ENCODE measurements at places on chromosomes 16 and 17. TPM values are rescaled to one million over a fixed set of nuclear protein-coding genes. Genes with fewer than 3 reads are reported as not detected.
A peak's percentile ranks its signal among the peaks of the same experiment; 100 is the strongest.

ZKSCAN2 gene
- total RNA-seq: 7.0 TPM

VTN gene
- total RNA-seq: not detected

HID1 gene
- 0.66 TPM for total RNA-seq

KRT39 gene
- total RNA-seq: not detected

SNX11 gene
- 22.4 TPM for total RNA-seq

SERPINF2 gene
- 0.47 TPM for total RNA-seq

OR3A3 gene
- total RNA-seq: not detected

- peaks cover 78% of the 10 kb centered on the region for H3K4me1 ChIP-seq
- H3K4me3 ChIP-seq: peak overlapping the region; percentile 78
- H3K36me3 ChIP-seq: peaks cover 40% of the 10 kb centered on the region
- peak overlapping the region; percentile 80 for H3K27ac ChIP-seq
Observed at GRCh38 chr17:63698886-63699637, 863 bp downstream of the LIMD2 start.

DNA sequence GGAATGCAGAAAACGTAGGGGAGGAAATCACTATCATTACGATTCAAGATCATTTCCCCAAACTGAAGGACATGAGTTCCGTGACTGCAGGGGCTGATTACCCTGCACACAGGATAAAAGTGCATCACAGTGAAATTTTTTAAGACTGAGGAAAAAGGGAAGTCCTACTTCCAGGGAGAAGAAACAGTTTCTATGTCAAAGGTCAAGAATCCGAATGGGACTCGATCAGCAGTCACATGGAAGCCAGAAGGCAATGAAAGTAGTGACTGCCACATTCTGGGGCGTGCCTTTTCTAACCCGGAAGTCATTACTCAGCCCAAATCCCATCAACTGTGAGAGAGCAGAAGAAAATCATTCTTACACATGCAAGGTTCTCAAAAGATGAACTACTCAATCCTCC lies 12.1 kb downstream of the ZZEF1 start:
- H3K4me3 ChIP-seq: no peak overlapping the region
- no peaks in the 10 kb centered on the region for H3K27me3 ChIP-seq
- H3K36me3 ChIP-seq: peaks cover 4% of the 10 kb centered on the region
- peaks cover 12% of the 10 kb centered on the region for H3K4me1 ChIP-seq
- DNase-seq: no peak

DNA sequence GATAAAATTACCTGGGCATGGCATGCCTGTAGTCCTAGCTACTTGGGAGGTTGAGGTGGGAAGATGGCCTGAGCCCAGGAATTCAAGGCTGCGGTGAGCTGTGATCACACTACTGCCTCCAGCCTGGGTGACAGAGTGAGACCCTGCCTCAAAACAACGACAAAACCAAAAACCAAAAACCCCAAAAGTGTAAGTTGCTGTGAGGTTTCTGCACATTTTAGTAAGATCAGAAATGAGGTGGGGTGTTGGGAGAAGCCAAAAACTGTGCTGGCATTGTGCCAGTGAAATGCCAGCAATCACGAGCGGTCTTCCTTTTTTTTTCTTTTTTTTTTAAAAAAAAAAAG lies 114.6 kb downstream of the PITPNC1 start:
- peak; percentile 66 for DNase-seq
- H3K4me3 ChIP-seq: no peak overlapping the region
- peaks cover 73% of the 10 kb centered on the region for H3K4me1 ChIP-seq
- no peaks in the 10 kb centered on the region for H3K27me3 ChIP-seq
- peak overlapping the region; percentile 34 for H3K27ac ChIP-seq

- H3K27ac ChIP-seq: no peak overlapping the region
- no peak overlapping the region for H3K4me3 ChIP-seq
- H3K36me3 ChIP-seq: no peaks in the 10 kb centered on the region
- no peak for DNase-seq
- no peaks in the 10 kb centered on the region for H3K4me1 ChIP-seq
Observed at GRCh38 chr16:47477679-47478078, 16.5 kb downstream of the PHKB start.

DNA sequence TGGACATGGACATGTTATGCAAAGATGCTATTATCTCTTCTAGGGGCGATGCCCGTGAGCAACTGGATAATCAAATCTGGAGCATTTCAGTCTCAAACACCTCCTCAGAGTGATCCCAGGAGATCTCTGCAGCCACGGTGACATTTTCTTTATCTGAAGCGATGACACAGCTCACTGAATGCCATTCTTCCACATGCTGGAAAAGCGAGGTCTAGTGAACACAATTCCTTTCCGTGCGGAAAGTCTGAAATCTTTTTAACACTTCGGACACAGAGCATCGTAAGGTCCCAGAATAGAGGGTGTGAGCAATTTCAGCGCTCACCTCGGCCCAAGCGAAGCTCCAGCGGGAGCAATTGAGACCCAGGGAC lies 531 bp upstream of the HASPIN start:
- H3K36me3 ChIP-seq: peaks cover 16% of the 10 kb centered on the region
- peaks cover 27% of the 10 kb centered on the region for H3K4me1 ChIP-seq
- peak overlapping the region; percentile 60 for H3K27ac ChIP-seq
- no peak for DNase-seq

DNA sequence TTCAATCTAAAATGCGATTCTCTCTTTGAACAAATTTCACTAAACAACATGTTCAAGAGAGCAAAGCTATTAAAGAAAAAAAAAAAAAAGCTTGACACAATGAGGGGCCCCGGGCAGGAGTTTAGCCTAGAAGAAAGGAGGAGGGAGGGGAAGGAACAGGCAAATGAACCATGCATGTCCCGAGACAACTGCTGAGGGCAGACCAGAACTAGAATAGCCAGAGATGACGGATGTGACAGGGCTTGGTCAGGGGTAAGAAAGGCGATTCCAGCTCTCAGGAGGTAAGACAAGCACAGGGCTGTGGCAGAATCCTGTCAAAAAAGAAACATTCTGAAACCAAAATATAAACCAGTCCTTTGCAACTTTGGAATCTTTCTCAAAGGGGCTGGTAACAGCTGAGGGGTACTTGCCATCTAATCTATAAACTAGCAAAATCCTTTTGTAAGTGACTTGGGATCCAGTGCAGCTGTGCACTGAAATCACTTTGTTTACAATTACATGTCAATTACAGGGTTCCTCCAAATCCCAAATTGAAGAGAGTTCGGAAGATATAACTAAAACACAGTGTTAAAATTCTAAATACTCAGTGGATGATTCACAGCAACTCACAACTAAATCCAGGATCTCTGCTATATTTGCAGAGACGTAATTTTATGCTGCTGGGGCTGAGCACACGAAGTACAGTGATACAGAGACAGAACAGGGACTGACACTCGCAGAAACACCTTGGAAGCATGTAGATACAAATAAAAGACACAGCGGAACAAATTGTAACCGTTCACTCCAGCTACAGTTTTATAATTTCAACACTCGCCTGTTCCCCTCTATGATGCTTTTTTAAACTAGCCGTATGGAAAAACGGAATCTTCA lies 567.4 kb upstream of the ZFHX3 start:
- H3K27ac ChIP-seq: no peak overlapping the region
- no peaks in the 10 kb centered on the region for H3K36me3 ChIP-seq
- no peaks in the 10 kb centered on the region for H3K27me3 ChIP-seq
- no peak for DNase-seq

- H3K27me3 ChIP-seq: no peaks in the 10 kb centered on the region
- H3K4me1 ChIP-seq: no peaks in the 10 kb centered on the region
- no peaks in the 10 kb centered on the region for H3K36me3 ChIP-seq
- H3K4me3 ChIP-seq: no peak overlapping the region
Observed at GRCh38 chr17:72430611-72431432, 310.0 kb downstream of the SOX9 start.

GRCh38 chr17:42428141-42428944 lies 5.3 kb upstream of the CAVIN1 start:
- H3K4me1 ChIP-seq: peaks cover under 1% of the 10 kb centered on the region
- no peak overlapping the region for H3K27ac ChIP-seq
- peaks cover 13% of the 10 kb centered on the region for H3K27me3 ChIP-seq
- no peaks in the 10 kb centered on the region for H3K36me3 ChIP-seq
- H3K4me3 ChIP-seq: no peak overlapping the region
- peak; percentile 77 for DNase-seq

DNA sequence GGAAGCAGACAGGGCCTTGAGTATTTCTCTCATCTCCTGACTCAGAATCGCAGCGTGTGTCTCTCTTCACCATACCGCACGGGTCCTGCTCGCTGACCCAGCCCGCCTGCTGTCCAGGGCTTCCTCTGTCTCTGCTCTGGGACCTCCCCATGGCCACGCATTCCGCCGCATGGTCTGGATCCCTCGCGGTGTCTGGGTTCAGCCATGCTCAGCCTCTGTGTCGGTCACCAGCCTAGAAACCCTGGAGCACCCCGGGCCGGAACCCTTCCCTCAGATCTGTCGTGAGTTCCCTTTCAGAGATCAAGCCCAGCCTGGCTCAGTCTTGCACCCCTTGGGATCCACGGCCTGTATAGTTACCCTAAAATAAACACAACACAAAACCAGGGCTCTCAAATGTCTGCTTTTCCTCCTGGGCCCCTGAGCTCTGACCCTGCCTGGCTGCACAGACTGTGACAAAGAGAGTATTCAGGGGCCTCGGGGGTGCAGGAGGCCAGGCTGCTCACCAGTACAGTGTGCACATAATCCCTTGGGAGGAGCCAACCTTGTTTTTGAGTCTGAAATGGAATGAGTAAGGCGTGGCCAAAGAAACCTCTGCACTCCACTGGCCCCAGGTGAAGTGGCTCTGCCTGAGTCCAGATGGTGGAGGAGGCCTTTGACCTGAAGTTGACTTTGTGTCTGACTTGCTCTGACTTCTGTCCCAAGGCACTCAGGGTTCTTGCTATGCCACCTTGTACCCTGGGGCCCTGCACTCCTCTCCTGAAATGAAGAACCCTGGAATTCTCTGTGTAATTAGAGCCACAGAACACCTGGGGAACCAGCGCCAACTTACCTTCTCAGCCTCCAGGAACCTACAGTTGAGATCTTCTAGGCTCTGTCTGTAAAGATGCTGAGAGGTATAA lies 5.8 kb upstream of the SPIRE2 start:
- H3K4me3 ChIP-seq: no peak overlapping the region
- H3K27me3 ChIP-seq: peaks cover 2% of the 10 kb centered on the region
- no peaks in the 10 kb centered on the region for H3K36me3 ChIP-seq
- H3K27ac ChIP-seq: peak overlapping the region; percentile 31

DNA sequence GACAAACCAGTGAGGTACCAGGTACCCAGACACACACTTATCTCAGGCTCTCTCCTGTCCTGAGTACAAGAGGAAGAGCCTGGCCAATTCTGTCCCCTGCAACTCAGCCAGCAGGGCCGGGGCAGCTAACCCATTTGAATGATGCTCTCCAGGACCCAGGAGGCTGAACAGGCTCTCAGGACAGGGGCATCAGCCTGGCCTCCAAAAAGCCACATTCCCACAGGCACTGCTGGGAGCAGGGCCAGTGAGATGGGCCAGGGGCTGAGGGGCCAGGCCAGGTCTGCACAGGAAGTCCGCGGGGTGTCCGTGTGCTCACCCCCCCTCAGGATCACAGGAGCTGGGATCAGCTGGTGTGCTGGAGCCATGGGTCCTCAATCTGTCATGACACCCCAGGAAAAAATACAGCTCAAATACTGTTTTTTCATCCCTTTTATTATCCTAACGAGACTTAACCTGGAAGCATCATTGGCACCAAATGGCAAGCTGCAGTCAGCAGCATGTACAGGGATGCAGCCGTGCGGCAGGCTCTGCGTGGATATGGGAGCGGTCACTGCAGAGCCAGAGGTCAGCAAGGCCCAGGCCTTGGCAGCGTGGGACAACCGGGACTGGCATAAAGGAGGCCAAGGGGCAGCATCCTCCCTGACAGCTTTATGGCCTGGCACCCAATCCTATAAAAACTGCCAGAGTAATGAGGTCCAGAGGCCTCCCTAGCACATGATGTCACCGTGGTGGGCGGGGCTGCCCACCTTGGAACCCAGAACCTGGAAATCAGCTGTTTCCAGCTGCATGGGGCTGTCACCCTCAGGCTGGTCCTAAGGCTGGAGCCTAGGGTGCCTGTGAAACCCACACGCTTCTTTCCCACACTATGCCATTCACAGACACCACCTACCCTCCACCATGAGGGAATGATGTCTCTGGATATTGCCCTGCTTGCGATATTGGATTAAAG lies 276.7 kb downstream of the C16orf95 start:
- H3K27ac ChIP-seq: no peak overlapping the region
- no peak overlapping the region for H3K4me3 ChIP-seq
- no peaks in the 10 kb centered on the region for H3K36me3 ChIP-seq

DNA sequence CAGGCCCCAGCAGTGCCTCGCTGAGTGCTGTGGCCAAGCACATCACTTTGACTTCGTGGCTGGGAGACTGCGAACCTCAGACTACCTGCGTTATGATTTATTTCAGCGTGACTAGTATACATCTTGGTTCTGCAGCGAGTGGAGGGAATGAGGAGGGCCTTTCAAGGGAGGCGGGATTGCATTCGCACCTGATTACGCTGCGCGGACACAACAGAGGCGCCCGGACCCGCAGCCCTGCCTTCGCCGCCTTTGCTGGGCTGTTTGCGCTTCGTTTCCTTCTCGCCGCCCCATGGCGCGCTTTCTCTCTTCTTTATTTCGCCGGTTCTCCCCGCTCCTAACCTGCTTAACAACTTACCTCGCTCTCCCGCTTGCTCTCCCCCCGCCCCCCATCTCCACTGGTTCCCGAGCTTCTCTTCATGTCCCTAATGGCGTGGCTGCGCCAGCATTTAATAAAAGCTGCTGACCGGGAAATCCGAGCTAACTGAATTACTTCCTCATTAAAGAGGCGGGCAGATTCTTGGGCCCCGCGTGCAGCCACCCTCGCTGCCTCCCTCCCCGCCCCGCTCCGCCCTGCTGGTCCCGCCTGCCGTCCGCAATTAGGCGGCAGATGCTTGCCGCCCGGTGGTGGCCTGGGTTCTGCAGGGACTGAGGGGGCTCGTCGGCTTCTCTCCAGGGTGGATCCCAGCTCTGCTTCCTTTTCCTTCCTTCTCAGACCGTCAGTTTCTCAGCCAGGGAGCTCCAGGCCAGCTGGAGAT lies 257.6 kb upstream of the SDK2 start:
- peaks cover 19% of the 10 kb centered on the region for H3K4me1 ChIP-seq
- DNase-seq: peak; percentile 22
- H3K36me3 ChIP-seq: no peaks in the 10 kb centered on the region
- peak overlapping the region; percentile 28 for H3K4me3 ChIP-seq
- peaks cover 5% of the 10 kb centered on the region for H3K27me3 ChIP-seq

GRCh38 chr16:81519301-81520150 lies 74.9 kb downstream of the CMIP start:
- DNase-seq: no peak
- peaks cover 3% of the 10 kb centered on the region for H3K36me3 ChIP-seq
- H3K27me3 ChIP-seq: no peaks in the 10 kb centered on the region

- no peaks in the 10 kb centered on the region for H3K27me3 ChIP-seq
- peaks cover 69% of the 10 kb centered on the region for H3K4me1 ChIP-seq
- no peaks in the 10 kb centered on the region for H3K36me3 ChIP-seq
- peak overlapping the region; percentile 80 for H3K27ac ChIP-seq
Observed at GRCh38 chr16:68000450-68000849, 1.2 kb upstream of the DPEP2 start.

DNA sequence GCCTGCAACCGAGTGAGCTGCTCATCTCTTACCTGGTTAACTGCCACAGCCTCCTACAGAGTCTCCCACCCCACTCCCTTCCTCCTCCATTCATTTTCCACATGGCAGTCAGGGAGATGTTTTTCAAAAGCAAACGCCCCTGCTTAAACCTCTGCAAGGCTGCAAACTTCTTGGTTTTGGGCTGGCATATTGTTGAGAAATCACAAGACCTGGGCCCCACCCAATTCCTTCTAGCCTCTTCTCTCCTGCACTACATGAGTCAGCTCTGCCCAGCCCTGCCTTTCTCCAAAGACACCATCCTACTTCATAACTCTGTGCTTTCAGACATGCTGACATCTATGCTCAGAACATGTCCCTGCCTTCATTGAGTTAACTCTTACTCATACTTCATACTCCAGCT lies 136.1 kb downstream of the SPACA3 start:
- DNase-seq: no peak
- H3K4me3 ChIP-seq: no peak overlapping the region
- H3K27me3 ChIP-seq: no peaks in the 10 kb centered on the region

GRCh38 chr16:5670198-5670597 lies 572.6 kb upstream of the EEF2KMT start:
- H3K27ac ChIP-seq: no peak overlapping the region
- H3K4me3 ChIP-seq: no peak overlapping the region
- no peak for DNase-seq

All from natural killer cell (primary cell).